ENCODE measurements at places on chromosomes 13 and 19. TPM values are rescaled to one million over a fixed set of nuclear protein-coding genes. Genes with fewer than 3 reads are reported as not detected.

MZT1 gene
- 36.5 TPM for polyA plus RNA-seq

RGL3 gene
- 50.5 TPM for polyA plus RNA-seq

ELSPBP1 gene
- polyA plus RNA-seq = not detected

ZAR1L gene
- polyA plus RNA-seq = not detected

FXYD1 gene
- polyA plus RNA-seq = 39.2 TPM

RANBP3 gene
- 72.9 TPM for polyA plus RNA-seq

MYO16 gene
- 2.4 TPM for polyA plus RNA-seq

CCDC97 gene
- 29.1 TPM for polyA plus RNA-seq

ZNF558 gene
- 58.7 TPM for polyA plus RNA-seq

RASL11A gene
- 14.3 TPM for polyA plus RNA-seq

ERICH6B gene
- 3.1 TPM for polyA plus RNA-seq

IL17D gene
- 9.3 TPM for polyA plus RNA-seq

CYP2F1 gene
- polyA plus RNA-seq = 0.42 TPM

FCHO1 gene
- 0.74 TPM for polyA plus RNA-seq

KIRREL2 gene
- 1.1 TPM for polyA plus RNA-seq

SULT2A1 gene
- not detected for polyA plus RNA-seq

DNA sequence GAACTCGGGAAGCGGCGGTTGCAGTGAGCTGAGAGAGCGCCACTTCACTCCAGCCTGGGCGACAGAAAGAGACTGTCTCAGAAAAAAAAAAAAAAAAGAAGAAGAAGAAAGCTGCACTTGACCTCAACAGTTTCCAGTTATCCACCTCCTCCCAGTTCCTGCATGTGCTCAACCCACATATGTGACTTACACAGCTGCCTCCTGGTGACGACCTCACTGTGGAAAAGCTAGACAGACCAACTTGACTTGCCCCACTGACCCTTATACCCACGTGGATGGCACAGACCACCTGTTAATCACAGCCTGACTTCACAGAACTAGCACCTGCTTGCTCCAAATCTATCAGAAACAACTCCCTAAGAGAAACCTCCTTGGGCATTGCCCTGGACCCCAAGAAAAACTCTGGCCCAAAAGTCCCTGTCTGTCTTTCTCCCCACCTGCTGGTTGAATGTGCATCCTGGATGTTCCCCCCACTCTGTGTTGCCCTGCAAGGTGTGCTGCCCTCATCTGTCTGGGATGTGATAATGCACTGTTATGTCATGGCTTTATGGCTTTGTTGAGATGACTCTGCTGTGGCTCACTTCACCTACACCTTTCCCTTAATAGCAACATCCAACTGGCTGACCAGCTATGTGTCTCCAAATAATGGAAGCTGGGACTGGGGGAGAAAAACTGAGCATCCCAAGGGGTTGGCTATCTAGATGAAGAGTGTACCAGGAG is 2.8 kb downstream of the ZNF20 start:
- no peak for DNase-seq

- DNase-seq = no peak
Measured at GRCh38 chr19:17549085-17549740, 6.2 kb upstream of the COLGALT1 start.

DNA sequence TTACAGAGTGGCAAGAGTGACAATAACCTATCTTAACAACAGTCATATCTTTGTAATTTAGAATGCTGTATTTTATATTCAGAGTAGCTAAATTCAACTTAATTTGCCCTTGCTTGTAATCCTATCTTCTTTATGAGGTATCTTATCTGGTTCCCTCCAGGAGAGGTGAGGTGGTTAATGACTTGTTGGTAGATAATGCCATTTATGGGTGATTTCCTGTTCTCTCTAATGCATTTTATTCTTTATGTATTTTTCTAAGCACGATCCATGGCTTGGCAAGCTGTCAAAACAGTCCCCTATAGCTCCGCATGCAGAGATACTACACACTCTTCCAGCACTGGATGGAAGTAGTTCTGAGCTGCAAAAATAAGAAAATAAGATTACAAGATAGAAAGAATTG is 267.9 kb downstream of the LMO7 start:
- DNase-seq = no peak

DNA sequence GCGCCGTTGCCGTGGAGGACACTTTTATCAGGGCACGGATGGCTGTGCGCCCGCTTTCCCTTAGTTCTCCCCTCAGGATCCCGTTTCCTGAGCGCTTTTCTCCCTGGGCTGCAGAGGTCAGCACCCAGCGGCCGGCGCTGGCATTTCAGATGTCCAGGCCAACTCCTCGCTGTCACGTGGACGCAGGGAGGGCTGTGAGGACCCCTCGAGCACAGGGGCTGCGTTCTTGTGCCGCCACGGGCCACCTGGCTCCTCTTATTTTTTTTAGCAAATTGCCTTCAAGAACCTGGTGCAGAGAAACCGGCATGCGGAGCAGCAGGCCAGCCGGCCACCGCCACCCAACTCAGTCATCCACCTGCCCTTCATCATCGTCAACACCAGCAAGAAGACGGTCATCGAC is 22.3 kb downstream of the ATP4B start:
- DNase-seq = no peak

DNA sequence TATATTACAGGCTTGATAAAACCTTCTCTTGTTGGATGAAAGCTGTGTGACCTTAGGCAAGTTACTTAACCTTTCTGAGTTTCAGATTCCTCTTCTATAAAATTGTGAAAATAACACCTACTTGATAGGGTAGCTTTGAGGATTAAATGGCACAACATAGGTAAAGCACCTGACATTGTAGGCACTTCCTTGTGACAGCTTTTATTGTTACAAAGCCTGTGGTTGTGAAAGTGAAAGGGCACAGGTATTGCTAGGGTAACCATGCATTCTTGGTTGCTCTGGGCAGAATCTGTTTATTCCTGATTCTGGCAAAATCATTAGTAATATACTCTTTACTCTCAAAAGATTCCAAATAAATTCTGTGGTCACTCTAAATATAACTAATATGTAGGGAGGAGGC is 493.4 kb downstream of the OLFM4 start:
- no peak for DNase-seq

GRCh38 chr19:47699360-47699917 is 13.8 kb upstream of the EHD2 start:
- DNase-seq = no peak

GRCh38 chr19:47021536-47022139 is 2.0 kb downstream of the NPAS1 start:
- no peak for DNase-seq

GRCh38 chr13:33070713-33071112 is 54.5 kb downstream of the KL start:
- DNase-seq = no peak

DNA sequence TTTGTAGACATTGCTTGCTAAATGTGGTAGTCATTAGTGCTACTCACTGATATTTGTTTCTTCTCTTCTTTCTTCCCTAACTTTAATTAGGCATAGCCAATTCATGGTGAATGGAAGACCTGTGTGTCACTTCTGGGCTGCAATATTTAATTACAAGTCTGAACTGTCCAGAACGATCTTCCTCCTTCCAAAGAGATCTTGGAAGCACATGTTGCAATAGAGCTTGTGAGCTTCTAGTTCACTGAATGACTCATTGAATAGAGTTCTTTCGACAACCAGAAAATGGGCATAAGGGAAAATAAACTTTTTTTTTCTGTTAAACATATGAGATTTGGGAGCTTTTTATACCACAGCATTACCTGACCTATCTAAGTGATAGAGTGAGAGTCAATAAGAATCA is 1264.6 kb downstream of the PCDH9 start:
- DNase-seq = no peak

GRCh38 chr13:30696278-30697176 is 38.8 kb upstream of the ALOX5AP start:
- peak; percentile 45 for DNase-seq

- DNase-seq = no peak
Measured at GRCh38 chr19:44765033-44765948, 12.4 kb upstream of the CBLC start.

DNA sequence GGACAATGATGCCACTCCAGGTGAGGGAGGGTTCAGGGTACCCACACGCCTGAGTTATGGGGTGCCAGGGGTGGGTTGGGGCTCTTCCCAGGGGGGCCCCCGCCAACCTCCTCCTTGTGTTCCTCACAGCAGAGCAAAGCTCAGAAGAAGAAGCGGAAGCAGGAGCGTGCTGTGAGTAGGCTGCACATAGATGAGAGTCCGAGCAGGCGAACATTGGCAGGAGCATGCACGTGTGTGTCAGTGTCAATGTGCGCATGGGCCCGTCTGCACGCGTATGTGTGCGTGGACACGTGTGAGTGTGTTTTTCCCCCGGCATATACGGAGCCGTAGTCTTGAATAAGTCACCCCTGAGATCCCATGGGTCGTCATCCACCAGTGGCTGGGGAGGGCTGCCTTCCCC is 12.4 kb upstream of the USE1 start:
- no peak for DNase-seq

DNA sequence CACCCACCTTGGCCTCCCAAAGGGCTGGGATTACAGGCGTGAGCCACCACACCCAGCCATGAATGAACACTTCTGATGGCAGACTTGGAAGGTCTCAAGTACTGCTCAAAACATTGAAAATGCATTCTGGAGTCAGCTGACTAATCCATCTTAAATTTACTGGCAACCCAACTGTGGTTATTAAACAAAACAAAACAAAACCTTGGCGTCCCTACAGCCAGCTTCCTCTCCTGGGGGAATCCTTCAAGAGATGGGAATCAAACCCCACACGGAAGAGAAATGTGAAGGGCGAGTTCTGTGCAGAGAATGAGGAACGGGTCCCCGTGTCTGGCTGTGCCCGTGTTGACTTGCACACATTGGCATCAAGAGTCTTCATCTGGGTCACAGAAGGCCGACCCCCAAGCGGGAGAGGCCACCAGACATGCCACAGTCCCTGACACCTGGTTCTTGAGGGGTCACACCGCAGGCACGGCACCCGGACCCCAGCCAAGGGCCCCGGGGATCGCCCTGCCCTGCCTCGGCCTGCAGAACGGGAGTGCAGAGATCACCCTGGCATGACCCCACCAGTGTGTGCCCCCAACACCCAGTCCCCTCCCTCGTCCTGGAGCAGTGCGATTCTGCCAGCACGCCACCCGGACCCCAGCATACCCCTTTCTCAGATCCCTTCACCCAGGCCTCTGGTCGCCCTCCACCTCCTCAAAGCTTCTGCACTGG is 3.2 kb downstream of the MAP2K2 start:
- no peak for DNase-seq

- no peak for DNase-seq
Measured at GRCh38 chr19:29610213-29610573, 4.1 kb downstream of the POP4 start.

GRCh38 chr13:43694146-43694664 is 92.6 kb downstream of the ENOX1 start:
- DNase-seq = no peak

DNA sequence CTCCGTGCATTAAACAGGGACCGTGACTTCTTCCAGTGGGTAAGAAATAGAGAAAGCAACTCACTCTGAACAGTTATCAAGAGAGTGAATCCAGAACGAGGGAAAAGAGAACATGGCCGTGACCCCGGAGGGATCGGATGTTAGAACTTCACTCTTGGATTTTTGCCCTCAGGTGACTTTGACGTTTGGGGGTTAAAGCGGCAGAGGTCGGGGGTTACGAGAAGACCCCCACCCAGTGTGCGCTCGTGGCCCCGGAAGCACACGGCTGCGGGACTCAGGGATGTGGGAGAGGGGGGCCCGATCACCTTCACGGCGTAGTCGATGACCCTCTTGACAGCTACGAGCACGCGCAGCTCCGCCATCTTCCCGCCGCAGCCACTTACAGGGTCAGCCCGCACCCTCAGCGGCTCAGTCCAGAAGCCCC is at the start of gene ETFB:
TSS of gene ETFB (minus strand) at position 424 of the 424 bp plus-strand sequence. CDS start at position 362, 62 bp downstream.
- DNase-seq = no peak

GRCh38 chr13:39773833-39774232 is 118.4 kb downstream of the COG6 start:
- DNase-seq = no peak

DNA sequence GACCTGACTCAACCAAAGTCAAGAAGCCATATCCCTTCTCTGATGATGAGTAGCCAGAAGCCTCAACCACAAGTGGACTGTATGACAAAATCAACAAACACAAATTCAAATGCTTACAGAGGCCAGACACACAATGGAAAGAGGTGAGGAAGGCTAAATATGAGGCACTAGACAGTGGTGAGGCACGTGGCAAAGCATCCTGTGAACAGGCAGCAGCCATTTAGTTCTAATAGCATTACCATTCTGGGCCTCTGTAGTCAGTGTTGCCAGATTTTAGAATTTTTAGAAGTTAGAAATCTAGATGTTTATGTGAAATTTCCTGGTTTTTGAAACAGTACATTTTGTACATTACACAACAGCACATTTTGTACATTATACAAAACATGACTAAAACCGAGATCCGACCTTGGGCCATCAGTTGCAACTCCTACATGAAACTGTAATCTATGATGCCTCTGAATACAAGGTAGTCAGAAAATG is 403.3 kb downstream of the COG6 start:
- no peak for DNase-seq

- DNase-seq = peak; percentile 51
Measured at GRCh38 chr19:610801-611480, 21.3 kb downstream of the HCN2 start.

DNA sequence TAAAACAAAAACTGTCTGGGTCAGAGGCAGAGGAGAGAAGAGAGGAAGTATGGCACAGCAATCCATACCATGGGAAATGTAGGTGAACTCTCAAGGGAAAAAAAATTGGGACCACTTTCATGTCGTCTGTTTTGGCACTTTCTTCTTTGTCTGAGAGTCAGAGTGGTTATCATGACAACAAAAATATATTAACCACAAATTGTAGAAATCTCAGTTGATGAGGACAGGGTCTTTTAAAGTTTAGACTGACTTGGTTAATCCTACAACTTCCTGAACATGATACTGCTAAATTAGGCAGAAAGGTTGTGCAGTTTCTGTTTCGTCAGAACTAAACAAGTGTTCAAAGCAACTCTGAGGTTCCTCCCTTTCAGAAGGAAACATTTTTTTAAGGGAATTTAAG is 15.2 kb downstream of the KLF5 start:
- no peak for DNase-seq

GRCh38 chr19:709196-709964 is 645 bp downstream of the PALM start:
- no peak for DNase-seq

DNA sequence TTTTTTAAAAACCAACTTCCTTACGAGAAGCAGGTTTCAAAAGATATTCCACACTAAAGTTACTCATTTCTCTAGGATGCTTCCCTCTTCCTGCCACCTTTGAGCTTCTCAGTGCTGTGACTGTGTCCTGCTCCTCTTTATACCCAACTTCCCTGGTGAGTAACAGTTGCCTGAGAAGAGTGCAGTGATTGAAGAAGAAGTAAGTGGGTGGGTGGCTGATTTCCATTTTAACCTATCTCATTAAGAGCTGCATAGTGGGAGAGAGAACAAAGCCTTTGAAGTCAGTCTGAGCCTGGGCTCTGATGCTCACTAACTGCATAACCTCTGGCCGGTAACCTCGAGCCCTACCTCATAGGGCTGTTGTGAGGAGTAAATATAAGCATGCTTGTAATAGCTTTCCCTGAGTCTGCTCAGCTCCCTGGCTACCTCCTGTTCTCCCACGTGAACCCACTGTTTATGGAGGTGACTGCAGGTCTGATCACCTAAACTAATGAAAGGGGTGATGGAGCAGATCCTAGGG is 977.3 kb downstream of the UQCRFS1 start:
- no peak for DNase-seq
